ENCODE measurements at places on chromosomes 1 and 21.
A peak's percentile ranks its signal among the peaks of the same experiment; 100 is the strongest.

DNA sequence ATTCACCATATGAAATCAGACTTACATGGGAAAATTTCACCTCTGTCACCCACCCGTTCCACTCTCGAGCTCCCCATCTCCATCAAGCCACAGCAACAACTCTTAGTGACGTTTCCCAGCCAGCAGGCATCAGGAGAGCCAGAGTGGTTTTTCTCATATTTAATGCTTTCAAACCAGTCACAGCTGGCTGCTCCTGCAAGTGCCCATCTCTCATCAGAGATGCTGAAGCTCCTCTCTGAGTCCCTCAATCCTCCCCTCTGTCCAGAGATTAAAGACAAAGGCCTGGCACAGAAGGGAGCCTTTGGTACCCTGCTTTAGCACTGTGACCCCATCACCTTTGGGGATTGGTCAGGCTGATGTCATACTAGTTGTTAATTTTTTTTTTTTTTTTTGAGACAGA is 277.3 kb downstream of the DNM3 start:
- DNase-seq, result no peak

GRCh38 chr1:46818591-46818990 is 19.7 kb downstream of the CYP4B1 start:
- no peak for DNase-seq

DNA sequence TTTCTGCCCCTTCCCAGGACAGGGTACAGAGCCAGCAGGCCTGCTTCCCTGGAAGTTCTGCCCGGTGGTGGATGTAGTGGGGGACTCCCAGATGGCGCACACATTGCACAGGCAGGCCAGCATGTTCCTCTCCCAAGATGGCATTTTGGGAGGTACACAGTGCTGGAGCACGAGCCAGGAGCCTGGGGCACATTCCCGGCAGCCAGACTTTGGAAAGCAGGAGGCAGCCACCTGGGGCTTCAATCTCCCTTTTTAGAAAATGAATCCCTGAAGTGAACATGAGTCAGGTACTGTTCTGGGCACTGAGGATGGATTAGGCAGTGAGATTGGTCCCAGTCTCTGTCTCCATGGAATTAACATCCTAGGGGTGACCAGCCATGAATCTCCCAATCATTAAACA is 56.9 kb downstream of the RUNX1 start:
- no peak for DNase-seq

GRCh38 chr1:89454845-89455521 is 69.6 kb upstream of the LRRC8B start:
- peak; percentile 60 for DNase-seq

DNA sequence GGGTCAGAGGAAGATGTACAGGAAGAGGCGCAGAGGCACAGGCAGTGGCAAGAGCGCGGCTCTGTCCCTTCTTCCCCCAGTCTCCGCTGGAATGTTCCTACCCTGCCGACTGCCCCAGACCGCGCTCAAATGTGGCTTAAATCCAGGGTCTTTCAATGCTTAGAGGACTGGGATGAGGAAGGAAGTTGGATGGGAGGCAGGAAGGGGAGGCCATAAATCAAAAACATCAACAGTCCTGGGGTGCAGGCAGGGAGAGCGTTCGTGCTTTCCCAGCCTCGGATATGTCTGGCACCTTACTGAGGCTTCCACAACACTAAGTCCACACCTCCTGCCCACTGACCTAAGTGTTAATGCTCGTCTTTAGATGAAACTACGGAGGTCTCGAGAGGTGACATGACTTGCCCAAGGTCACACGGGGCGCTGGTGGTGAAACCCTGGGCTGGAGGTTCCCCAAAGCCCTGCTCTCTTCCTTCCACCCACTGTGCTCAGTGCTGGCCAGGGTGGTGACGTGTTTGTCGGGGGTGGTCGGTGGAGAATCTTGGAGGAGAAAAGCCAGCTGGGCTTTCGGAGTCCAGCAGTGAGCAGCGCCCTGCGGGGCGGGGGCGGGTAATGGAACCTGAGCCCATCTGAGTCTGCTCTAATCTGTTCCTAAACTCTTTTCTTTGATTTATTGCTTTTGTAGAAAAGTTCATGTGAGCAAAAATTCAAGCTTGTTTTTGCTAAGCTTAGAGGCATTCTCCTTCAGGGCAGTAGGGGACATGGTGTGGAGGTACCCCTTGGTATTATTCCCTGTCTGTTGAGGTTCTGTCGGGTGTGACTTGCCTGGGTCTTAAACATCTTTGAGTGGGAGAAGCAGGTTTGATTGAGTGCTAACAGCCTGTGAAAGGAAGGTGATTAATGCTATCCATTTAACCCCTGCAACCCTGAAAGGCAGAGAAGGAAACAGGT is 708 bp downstream of the CDA start:
- peak; percentile 88 for DNase-seq

GRCh38 chr21:16535102-16535422 is 805.3 kb downstream of the USP25 start:
- peak; percentile 67 for DNase-seq

GRCh38 chr21:20883408-20883800 is 114.8 kb upstream of the NCAM2 start:
- DNase-seq, result peak; percentile 87

- DNase-seq, result peak; percentile 61
Measured at GRCh38 chr21:42220138-42220701, 1.3 kb downstream of the ABCG1 start.

DNA sequence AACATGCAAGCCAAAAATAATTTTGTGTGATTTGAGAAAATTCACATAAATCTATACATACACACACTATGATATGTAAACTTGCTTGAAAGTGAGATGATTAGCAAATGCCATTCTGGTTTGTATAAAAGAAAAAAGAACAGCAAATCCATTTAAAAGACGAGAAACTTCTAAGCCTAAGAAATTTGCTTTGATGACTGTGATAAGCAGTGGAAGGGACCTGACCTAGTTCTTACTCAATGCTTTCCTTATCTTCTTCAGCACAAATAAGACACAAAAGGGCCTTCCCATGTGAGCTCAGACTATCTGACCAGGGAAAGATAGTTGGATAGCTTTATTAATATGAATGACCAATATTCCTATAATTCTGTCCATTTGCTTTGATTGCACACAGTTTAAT is 25.3 kb upstream of the NMNAT2 start:
- DNase-seq, result no peak

GRCh38 chr1:179440971-179441370 is 75.2 kb downstream of the AXDND1 start:
- no peak for DNase-seq

DNA sequence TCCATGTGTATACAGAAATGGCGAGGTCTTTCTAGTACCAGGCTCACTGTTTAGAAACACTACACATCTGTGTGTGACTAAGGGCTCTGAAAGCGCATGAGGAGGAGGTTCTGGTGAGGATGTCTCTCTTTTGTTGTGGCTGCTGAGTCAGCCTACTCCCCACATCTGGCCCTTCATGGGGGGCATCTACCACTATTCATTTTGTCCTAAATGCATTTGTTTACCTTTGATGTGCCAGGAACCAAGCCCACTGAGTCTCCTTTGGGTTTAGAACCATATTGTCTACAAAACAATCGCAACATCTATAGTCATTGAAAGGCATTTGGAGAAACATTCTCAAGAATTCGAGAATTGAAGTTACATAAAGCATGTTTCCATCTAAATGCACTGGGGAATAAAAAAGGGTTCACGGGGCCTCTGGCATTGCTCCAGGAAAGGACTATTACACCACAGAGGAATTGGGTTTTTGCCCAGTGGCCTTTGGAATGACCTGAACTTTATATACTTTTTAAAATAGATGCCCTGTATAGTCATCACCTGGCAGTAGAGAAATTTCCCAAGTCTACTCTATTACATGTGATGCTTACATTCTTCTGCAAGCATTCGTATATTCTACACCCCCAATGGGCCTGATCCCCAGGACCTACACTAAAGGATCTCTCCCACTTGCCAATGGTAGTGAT is 35.1 kb upstream of the ADORA3 start:
- peak; percentile 89 for DNase-seq

DNA sequence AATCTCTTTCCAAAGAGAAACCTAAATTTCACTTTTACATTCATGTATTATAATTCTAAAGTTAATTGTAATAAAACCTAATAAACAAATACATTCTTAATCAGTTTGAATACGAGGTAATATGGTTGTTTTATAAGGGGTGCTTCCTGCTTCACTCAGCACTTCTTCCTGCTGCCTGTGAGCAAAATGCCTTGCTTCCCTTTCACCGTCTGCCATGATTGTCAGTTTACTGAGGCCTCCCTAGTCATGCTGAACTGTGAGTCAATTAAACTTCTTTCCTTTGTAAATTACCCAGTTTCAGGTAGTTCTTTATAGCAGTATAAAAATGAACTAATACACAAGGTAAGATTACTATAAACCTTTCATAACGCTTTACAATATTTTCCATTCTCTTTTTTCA is 491.1 kb upstream of the LRRC7 start:
- no peak for DNase-seq

- DNase-seq, result no peak
Measured at GRCh38 chr21:39881661-39882060, 14.4 kb downstream of the PCP4 start.

Measured in fibroblast of upper back skin (primary cell).